ENCODE measurements at places on chromosomes 5 and 9. TPM values are rescaled to one million over a fixed set of nuclear protein-coding genes. Genes with fewer than 3 reads are reported as not detected.

The TMEM171 gene
- total RNA-seq: not detected

The SLC36A3 gene
- total RNA-seq: not detected

The CCDC187 gene
- not detected for total RNA-seq

The FREM1 gene
- not detected for total RNA-seq

The NSG2 gene
- not detected for total RNA-seq

The FAM170A gene
- total RNA-seq: not detected

The ORM1 gene
- not detected for total RNA-seq

The BTNL9 gene
- not detected for total RNA-seq

The BTNL8 gene
- not detected for total RNA-seq

DNA sequence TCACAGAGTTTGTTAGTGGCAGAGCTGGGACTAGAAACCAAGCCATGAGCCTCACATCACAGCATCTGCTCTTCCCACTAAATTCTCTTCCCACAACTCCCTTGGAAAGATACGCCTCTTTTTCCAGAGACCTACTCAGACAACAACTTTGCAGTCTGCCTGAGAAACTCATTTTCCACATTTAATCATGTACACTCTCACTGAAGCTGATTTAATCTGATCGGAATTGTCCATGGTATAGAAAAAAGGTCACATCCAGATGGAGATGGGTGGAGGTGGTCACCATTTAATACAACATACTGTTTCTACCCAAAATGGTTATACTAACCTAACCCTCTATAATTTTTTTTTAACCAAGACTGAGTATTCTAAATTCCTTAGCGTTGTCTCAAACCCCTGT is 366.2 kb downstream of the ENC1 start:
- H3K27me3 ChIP-seq: peaks cover 9% of the 10 kb centered on the region
- H3K27ac ChIP-seq: no peak overlapping the region
- H3K4me3 ChIP-seq: no peak overlapping the region
- no peak for DNase-seq

DNA sequence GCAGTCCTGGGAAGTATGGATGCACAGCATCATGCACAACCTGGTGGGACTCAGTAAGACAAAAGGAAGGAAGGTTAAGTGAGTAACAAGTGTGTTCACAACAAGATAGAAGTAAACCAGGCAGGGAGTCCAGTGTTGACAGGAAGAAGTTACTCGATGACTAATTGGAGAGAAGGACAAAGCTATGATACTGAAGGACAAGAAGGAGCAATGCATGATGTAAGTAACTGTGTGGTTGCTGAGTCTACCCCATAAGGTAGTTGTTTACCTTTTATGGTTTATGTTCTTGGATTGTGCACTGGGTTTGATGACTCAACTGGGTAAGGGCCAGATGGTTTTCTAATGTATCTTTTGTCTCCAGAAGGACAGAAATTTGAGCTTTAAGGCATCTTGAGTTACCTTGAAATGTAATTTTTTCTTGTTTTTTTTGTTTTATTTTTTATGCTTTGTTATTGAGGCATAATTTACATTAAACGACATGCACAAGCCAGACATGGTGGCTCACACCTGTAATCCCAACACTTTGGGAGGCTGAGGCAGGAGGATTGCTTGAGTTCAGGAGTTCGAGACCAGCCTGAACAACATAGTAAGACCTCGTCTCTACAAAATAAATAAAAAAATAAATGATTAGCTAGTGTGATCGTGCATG is 89.2 kb upstream of the CAST start:
- H3K4me1 ChIP-seq: peaks cover 5% of the 10 kb centered on the region
- no peak for DNase-seq
- peaks cover 3% of the 10 kb centered on the region for H3K27me3 ChIP-seq
- H3K36me3 ChIP-seq: no peaks in the 10 kb centered on the region

DNA sequence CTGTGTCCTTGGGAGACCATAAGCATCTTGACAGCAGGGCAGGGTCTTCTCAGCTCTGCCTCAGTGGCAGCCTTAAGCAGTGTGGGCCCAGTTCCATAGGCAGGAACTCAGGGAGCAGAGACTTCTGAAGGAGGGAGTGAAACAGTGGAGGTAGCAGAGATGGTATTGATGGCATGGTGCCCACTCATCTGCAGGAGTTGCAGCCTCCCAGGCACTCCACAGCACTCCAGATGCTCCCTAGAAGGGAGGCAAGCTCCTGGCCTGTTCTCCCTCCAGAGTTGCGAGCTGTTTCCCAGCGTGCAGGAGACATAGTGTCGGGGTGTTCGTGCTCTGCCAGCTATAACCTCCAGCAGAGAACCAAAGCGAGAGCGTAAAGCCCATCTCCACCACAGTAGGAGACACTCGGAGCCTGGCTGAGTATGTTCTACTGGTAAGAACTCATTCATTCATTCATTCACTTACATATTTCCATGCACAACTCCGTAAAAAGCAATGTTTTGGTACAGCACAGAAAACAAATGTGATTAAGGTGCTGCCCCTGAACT is 31.4 kb upstream of the UNC5A start:
- no peak for DNase-seq
- H3K27ac ChIP-seq: no peak overlapping the region
- no peaks in the 10 kb centered on the region for H3K36me3 ChIP-seq
- H3K4me3 ChIP-seq: no peak overlapping the region
- no peaks in the 10 kb centered on the region for H3K4me1 ChIP-seq
- peaks cover 21% of the 10 kb centered on the region for H3K27me3 ChIP-seq

GRCh38 chr5:14765587-14765986 is 101.1 kb downstream of the OTULIN start:
- H3K4me1 ChIP-seq: peaks cover 5% of the 10 kb centered on the region
- no peaks in the 10 kb centered on the region for H3K27me3 ChIP-seq
- no peak overlapping the region for H3K27ac ChIP-seq
- DNase-seq: no peak
- H3K4me3 ChIP-seq: no peak overlapping the region
- H3K36me3 ChIP-seq: peaks cover 7% of the 10 kb centered on the region

DNA sequence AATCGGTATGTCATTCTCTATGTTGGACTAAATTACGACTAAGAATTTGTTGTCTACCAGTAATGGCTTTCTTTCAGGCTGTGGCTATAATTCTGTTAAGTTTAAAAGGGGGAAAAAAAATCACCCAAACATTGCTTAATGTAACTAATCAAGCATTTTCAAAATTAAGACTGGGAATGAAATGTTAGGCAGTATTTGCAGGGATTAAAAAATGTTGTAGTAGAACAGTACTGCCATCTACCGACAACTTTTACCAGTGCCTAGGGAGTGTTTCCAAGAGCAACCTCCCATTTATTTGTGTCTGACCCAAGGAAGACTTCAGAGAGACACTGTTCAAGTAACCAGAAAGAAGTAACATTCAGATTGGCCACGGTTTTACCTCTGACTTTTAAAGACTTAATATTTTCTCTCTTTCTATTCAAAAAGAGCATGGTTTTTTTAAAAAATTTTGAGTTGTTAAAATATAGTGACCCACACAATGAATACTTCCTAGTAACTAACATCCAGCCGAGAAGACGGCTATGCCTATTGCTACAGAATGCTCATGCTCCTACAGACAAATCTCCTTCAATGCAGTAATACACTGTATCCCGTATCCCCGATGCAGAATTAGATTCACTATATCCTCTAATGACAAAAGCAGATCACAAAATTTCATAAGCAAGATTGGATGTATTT is 92.4 kb downstream of the ARL15 start:
- peaks cover 7% of the 10 kb centered on the region for H3K4me1 ChIP-seq
- H3K4me3 ChIP-seq: no peak overlapping the region
- H3K27ac ChIP-seq: no peak overlapping the region
- no peaks in the 10 kb centered on the region for H3K27me3 ChIP-seq
- H3K36me3 ChIP-seq: no peaks in the 10 kb centered on the region

GRCh38 chr5:10894445-10895054 is 133.5 kb upstream of the DAP start:
- no peaks in the 10 kb centered on the region for H3K27me3 ChIP-seq
- H3K4me3 ChIP-seq: no peak overlapping the region
- no peaks in the 10 kb centered on the region for H3K4me1 ChIP-seq
- no peak for DNase-seq
- no peak overlapping the region for H3K27ac ChIP-seq
- no peaks in the 10 kb centered on the region for H3K36me3 ChIP-seq

DNA sequence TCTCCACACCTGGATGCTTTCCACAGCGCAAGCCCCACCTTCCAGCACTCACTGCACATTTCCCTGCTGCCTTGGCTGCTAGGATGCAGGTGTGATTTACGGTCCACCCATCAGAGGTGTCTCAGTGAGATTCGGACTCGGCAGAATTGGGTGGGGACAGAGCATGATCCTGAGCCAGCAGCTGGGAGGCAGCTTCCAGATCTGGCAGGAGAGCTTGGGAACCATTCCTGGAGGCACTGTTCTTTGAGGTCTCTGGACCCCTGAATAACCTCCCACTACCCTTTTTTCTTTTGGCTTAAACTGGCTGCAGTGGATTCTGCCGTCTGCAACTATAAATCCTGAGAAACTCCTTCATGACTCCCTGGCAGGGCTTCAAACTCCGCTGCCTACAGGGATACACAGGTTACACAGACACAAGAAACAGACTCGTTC is 99.6 kb upstream of the PHYKPL start:
- H3K4me3 ChIP-seq: no peak overlapping the region
- no peak overlapping the region for H3K27ac ChIP-seq
- H3K27me3 ChIP-seq: no peaks in the 10 kb centered on the region
- DNase-seq: no peak
- H3K36me3 ChIP-seq: no peaks in the 10 kb centered on the region
- H3K4me1 ChIP-seq: peaks cover 5% of the 10 kb centered on the region

DNA sequence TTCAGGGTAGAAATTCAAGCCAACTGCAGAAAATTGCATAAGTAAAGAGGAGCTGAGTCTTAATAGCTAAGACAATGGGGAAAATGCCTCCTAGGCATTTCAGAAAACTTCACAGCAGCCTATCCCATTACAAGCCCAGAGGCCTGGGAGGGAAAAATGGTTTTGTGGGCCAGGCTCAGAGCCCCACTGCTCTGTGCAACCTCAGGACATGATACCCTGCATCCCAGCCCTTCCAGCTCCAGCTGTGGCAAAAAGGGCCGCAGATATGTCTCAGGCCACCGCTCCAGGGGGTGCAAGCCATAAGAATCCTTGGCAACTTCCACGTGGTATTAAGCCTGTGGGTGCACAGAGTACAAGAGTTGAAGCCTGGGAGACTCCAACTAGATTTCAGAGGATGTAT is 387.0 kb downstream of the ARRDC3 start:
- peaks cover 2% of the 10 kb centered on the region for H3K27me3 ChIP-seq
- DNase-seq: no peak
- no peak overlapping the region for H3K4me3 ChIP-seq
- H3K36me3 ChIP-seq: no peaks in the 10 kb centered on the region
- H3K4me1 ChIP-seq: no peaks in the 10 kb centered on the region

DNA sequence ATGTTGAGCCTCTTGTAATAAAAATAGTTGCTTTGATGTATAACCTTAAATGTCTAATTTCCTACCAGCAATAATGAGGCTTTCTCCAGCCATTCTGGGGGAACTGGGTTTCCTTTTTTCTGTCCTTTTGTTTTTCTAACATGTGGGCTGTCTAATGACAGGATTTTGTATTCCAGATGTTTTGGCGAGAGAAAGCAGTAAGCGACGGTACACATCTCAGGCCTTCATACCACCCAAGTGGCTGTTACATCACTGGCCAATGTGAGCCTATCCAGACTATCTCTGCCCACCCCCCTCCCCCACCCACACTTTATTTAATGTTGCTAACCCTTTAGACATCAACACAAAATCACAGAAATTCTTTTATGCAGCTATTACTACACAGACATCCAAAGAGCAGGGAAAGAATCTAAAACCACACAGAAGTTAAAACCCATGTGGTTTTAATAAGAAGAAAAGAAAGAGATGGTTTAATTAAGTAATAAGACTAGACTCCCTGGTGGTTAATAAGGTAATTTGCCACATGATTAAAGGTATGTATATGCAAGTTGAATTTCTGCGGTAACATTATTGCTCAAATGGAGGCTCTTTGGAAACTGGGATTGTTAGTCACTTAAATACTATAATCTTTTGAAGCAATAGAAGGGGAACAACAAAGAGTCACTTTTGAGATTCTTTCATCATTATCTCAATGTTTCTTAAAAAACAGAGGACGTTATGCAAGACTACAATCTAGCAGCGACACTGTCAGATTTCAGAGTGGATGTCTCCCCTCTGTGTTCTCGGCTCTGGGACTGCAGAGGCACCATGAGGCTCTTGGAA is 365.1 kb downstream of the ENC1 start:
- no peak overlapping the region for H3K27ac ChIP-seq
- no peak for DNase-seq
- no peak overlapping the region for H3K4me3 ChIP-seq
- H3K27me3 ChIP-seq: peaks cover 8% of the 10 kb centered on the region
- H3K36me3 ChIP-seq: no peaks in the 10 kb centered on the region

DNA sequence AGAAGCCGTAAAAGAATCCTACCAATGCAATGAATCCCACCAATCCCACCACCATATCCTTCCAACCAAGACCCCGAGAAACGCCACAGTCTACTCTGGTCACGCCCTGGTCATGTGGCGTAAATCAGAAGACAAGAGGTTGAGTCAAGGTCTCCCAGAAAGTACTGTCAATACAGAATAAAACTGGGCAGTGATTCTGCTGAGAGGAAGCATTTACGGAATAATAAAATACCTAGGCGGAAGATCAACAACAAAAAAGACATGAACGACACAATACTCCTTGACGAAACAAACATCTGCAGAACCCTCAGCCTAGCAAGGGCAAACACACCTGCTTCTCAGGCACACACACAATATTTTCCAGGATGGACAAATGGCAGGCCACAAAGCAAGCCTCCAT is 62.8 kb downstream of the GOLM1 start:
- H3K27me3 ChIP-seq: peaks cover 2% of the 10 kb centered on the region
- H3K27ac ChIP-seq: no peak overlapping the region
- H3K36me3 ChIP-seq: no peaks in the 10 kb centered on the region
- no peak for DNase-seq
- no peaks in the 10 kb centered on the region for H3K4me1 ChIP-seq
- H3K4me3 ChIP-seq: no peak overlapping the region

DNA sequence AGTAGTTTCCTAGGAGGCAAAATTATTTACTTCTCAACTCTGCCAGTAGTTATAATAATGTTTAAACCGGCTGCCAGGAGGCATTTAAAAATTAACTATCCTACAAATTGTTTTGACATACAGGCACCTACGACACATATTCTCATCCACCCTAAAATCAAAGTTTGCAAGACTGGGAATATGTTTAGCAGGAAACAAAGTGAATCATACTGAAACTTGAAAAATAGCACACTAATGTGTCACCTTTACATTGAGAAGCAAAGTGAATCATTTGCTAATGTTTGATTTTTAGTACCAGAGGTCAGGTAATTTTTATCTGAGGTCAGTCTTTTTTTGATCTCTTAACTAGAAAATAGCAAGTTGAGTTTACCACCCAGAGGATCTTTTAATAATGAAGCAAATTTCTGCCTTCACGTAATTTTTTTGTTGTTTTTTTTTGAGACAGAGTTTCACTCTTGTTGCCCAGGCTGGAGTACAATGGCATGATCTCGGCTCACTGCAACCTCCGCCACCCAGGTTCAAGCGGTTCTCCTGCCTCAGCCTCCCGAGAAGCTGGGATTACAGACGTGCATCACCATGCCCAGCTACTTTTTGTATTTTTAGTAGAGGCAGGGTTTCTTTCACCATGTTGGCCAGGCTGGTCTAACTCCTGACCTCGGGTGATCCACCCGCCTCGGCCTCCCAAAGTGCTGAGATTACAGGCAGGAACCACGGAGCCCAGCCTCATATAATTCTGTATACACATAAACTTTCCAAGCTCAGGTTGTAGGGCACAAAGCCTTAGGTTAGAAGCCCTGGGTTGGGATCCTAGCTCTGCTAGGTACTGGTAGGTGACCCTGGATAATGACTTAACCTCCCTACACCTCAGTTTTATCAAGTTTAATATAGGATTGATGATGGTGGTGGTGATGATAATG is 124.3 kb downstream of the UGCG start:
- DNase-seq: no peak
- no peak overlapping the region for H3K4me3 ChIP-seq
- H3K4me1 ChIP-seq: peaks cover 10% of the 10 kb centered on the region
- peaks cover 10% of the 10 kb centered on the region for H3K27me3 ChIP-seq
- H3K27ac ChIP-seq: no peak overlapping the region

All from activated CD8-positive, alpha-beta T cell treated with anti-CD3 and anti-CD28 coated beads for 36 hours (primary cell).